Inflammatory macrophage (primary cell): ENCODE measurements at places on chromosomes 6 and 20.

DNA sequence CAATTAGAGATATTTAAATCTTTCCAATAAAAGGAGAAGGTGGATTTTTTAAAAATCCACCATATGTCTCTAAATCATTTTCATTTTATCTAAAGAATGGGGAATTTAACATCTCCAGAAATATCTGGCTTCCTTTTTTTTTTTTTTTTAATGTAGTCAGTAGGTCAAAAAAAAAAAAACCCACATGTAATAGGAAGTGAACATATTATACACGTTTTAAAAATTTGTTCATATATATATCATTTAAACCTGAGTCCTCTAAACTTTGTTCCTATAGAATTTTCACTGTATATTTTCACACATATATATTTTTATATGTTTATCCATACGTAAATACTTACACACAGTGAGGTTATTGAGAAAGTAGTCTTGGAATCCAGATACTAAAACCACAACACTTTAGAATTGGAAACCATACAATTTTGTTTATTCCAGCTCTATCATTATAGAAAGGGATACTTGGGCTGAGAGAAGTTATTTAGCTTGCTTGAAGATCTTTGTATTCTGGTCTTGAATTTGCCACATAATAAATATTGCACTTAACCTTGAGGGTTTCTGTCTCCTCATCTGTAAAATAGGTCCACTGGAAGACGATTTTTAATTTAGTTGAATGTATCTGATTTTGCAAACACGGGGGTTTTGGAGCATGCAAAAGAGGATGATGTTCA lies 62.1 kb upstream of the ZNF217 start:
- no peak for DNase-seq

- DNase-seq, result no peak
These were observed 188.4 kb downstream of the MTFR2 start for GRCh38 chr6:136061701-136062100.

DNA sequence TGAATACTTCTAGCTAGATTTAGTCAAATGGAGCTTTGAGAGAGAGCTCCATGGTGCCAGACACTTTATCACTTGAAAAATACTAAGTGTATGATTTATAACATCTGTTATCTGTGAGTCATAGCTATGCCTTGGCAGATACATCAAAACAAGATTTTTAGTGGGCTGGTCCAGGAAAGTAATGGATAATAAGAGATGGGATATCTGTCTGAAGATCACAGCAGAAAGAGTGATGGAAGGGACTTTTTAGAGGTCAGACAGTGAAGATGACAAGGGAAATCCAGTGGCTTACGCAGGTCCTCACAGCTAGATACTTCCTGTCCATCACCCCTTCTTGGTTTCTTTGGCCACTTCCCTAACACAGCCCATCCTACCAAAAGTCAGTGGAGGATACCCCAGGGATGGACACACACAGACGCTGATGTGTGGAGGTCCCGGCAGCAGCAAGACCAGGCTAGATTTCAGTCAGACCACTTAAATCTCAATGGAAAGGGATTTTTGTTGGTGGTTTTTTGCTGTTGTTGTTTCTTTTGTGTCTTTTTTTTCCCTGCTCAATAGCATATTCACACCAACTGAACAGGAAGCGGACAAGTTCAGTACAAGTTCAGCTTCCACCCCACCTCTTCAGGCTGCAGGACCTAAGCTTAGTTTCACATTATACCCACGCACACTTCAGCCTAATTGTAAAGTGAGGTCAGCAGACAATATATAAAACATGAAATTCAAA lies 209.3 kb downstream of the ALDH8A1 start:
- DNase-seq, result no peak

DNA sequence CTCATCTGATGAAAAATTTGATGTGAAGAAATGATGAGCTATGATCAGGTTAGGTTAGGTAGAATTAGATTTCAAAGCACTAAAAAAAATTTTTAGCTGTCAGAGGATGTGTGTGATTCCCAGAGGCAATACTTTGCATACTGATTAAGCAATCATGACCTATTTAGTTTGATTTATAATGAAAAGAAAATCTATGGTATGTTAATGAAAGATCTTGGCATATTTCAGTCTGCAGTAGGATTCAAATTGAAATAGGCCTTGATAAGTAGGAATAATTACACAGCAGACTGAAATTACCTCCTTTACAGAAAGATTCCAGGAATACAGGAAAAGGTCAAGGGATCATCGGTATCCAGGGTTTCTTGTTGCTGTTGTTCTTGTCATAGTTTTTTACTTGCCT lies 69.3 kb downstream of the HDDC2 start:
- DNase-seq, result no peak

DNA sequence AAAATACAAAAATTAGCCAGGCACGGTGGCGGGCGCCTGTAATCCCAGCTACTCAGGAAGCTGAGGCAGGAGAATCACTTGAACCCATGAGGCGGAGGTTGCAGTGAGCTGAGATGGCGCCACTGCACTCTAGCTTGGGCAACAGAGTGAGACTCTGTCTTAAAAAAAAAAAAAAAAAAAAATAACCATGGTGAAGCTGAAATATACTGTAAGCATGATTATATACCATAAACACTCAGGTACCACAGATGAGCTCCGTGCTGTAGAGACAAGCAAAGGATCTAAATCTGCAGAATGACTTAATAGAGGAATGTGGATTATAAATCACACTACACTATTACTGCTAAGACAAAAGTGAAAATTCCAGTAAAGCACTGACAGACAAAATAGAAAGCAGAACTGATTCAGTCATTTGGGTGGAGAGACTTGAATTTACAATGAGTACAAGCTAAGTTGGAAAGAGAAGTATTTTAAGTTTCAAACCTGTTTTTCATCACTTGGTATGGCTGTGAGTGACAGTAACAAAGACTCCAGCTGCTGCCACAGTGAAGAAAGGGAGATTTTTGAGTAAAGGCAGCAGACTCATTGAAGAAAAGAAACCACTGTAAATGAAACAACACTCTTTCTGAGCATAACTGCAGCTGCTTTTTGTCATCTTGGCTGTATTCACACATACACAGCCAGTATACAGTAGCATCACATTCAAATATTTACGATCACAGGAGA lies 322.1 kb downstream of the RNGTT start:
- DNase-seq, result no peak
